ENCODE measurements at places on chromosomes 7 and 10. TPM values are rescaled to one million over a fixed set of nuclear protein-coding genes. Genes with fewer than 3 reads are reported as not detected.

DNA sequence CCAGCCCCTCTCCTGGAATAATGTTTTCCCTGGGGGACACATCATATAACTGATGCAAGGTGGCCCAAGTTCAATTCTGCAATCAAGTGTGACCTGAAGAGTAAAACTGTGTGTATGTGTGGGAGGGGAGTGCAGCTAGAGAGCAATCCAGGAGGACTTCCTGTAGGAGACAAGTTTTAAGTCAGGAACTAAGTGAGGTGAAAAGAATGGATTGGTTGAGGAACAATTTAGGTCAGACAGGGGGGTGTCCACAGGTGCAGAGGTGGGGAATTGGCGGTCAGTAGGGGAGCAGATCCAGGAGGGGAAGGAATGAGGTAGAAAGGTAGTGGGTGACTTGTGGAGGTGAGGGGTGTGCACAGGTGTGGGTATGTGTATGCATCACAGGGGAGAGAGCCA, 82.6 kb downstream of the NEURL1 start:
- H3K4me3 ChIP-seq: no peak overlapping the region
- DNase-seq: no peak
- H3K4me1 ChIP-seq: no peaks in the 10 kb centered on the region
- no peak overlapping the region for H3K27ac ChIP-seq
- H3K27me3 ChIP-seq: no peaks in the 10 kb centered on the region
- H3K36me3 ChIP-seq: no peaks in the 10 kb centered on the region

- no peak for DNase-seq
- no peak overlapping the region for H3K4me3 ChIP-seq
- H3K4me1 ChIP-seq: no peaks in the 10 kb centered on the region
- H3K27ac ChIP-seq: no peak overlapping the region
- H3K36me3 ChIP-seq: no peaks in the 10 kb centered on the region
Measured at GRCh38 chr7:153443032-153443701, 609.0 kb upstream of the DPP6 start.

DNA sequence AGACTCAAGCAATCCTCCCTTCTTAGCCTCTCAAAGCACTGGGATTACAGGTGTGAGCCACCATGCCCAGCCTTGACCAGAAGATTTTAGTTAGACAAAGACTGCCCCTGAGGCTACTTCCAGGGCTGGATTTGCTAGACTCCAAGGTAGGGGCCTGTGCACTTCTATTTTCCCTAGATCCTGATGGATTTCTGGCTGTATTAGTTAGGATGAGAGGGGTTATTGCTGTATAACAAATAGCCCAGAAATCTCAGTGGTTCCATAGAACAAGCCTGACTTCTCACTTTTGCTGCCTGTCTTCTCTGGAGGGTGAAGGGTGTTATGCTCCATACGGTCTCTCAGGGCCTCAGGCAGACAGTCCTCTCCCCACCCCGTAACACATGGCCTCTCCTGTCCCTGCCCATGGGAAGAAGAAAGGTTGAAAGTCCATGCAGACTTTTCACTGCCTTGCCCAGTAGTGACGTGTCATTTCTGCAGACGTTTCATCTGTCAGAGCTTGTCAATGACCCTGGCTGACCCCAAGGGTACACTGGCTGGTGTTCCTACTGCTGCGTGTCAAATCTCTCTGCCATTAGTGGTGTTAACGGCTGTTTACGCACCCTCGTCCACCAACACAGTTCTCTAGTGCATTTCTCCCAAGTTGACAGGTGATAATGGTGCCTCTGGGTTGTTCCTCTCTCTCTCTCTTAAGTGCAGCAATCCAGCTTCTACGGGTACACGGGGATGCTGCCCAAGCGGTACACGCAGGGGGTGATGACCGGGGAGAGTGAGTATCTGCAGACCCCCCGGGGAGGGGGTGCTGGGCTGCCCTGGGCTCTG, 11.6 kb downstream of the SLC29A4 start:
- H3K27me3 ChIP-seq: peaks cover 18% of the 10 kb centered on the region
- DNase-seq: no peak
- H3K4me1 ChIP-seq: peaks cover 12% of the 10 kb centered on the region
- H3K27ac ChIP-seq: no peak overlapping the region
- H3K4me3 ChIP-seq: no peak overlapping the region
- peaks cover 3% of the 10 kb centered on the region for H3K36me3 ChIP-seq

GRCh38 chr7:106609416-106609815, 51.5 kb downstream of the CCDC71L start:
- H3K27ac ChIP-seq: no peak overlapping the region
- no peaks in the 10 kb centered on the region for H3K36me3 ChIP-seq
- DNase-seq: no peak
- H3K4me1 ChIP-seq: no peaks in the 10 kb centered on the region
- H3K4me3 ChIP-seq: no peak overlapping the region

GRCh38 chr10:121325490-121326231, 272.6 kb downstream of the FGFR2 start:
- no peak overlapping the region for H3K27ac ChIP-seq
- H3K4me3 ChIP-seq: no peak overlapping the region
- no peak for DNase-seq
- no peaks in the 10 kb centered on the region for H3K36me3 ChIP-seq
- H3K4me1 ChIP-seq: no peaks in the 10 kb centered on the region
- H3K27me3 ChIP-seq: no peaks in the 10 kb centered on the region

- DNase-seq: no peak
- H3K27ac ChIP-seq: no peak overlapping the region
- H3K27me3 ChIP-seq: no peaks in the 10 kb centered on the region
- H3K36me3 ChIP-seq: peaks cover 5% of the 10 kb centered on the region
- no peak overlapping the region for H3K4me3 ChIP-seq
Measured at GRCh38 chr10:132606536-132607316, 69.1 kb downstream of the INPP5A start.

- peaks cover 2% of the 10 kb centered on the region for H3K27me3 ChIP-seq
- H3K36me3 ChIP-seq: no peaks in the 10 kb centered on the region
- no peak for DNase-seq
- H3K4me3 ChIP-seq: no peak overlapping the region
Measured at GRCh38 chr10:126586128-126586527, 84.4 kb downstream of the C10orf90 start.

DNA sequence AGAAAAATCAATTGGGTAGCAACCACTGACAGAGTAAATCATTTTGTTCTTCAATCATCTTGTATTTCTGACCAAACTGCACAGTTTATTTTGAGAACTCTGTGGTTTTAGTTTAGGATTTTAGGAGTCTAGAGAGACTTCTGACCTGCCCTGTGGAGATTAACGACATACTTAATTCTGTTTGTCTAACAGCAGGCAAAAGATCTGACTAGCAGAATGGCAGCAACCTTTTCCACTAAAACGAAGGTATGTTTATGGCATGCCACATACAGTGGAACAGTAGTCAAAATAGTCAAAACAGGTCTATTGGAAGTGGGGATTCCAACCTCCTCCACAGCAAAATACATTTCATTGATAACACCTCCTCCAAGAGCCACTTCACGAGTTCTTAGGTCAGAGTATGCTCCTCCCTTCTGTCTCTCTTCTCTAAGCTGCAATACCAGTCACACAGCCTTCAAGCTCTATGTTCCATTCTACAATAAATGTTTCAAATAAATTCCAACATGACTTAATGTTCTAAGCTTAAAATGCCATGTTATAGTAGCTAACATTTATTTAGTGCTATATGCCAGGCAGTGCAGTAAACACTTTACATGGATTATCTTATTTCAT, 34.4 kb downstream of the NRCAM start:
- H3K27me3 ChIP-seq: peaks cover 13% of the 10 kb centered on the region
- H3K4me1 ChIP-seq: peaks cover 53% of the 10 kb centered on the region
- H3K36me3 ChIP-seq: no peaks in the 10 kb centered on the region
- no peak overlapping the region for H3K27ac ChIP-seq

- no peak for DNase-seq
- H3K27me3 ChIP-seq: no peaks in the 10 kb centered on the region
- H3K4me1 ChIP-seq: no peaks in the 10 kb centered on the region
- H3K36me3 ChIP-seq: no peaks in the 10 kb centered on the region
- H3K4me3 ChIP-seq: no peak overlapping the region
Measured at GRCh38 chr7:67654642-67655041, 658.0 kb downstream of the TYW1 start.

DNA sequence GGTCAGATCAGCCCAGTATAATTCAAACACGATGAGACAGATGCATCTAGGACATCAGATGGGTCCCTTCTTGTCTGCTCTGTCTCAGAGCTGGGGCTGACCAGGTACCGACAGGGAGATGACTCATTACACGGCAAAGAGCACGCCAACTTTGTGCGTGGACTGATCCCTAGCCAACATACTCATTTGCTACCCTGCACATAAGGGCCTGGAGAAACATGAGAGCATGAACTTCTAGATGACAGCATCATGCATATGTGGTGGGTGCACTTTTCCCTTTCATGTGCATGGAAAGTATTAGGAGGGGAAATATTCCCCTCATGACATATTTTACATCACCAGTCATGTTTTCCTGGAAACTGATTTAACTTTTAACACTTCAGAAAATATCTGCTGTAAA, 35.1 kb upstream of the NPVF start:
- peak; percentile 3 for DNase-seq
- no peaks in the 10 kb centered on the region for H3K36me3 ChIP-seq
- peaks cover 2% of the 10 kb centered on the region for H3K27me3 ChIP-seq

GRCh38 chr7:123724817-123725253, 24.0 kb downstream of the WASL start:
- no peak overlapping the region for H3K27ac ChIP-seq
- H3K27me3 ChIP-seq: no peaks in the 10 kb centered on the region
- H3K36me3 ChIP-seq: peaks cover 12% of the 10 kb centered on the region
- H3K4me3 ChIP-seq: no peak overlapping the region
- no peak for DNase-seq
- H3K4me1 ChIP-seq: peaks cover 60% of the 10 kb centered on the region

DNA sequence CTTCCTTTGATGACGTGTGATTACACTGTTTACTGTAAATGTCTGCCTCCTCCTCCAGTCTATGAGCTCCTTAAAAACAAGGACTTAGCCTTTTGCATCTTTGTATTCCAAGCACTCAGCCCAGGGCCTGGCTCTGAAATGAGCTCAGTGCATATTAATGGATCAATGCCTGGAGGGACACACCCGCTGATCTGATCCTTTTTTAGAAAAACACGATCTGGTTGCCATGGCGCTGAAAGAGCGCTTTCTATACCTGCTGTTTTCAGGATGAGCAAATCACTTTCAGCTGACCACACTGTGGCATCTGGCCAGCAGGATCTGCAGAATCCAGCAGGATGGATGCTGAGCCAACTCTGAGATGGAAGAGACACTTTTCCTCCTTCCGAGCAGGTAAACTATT, 37.8 kb upstream of the GARS1 start:
- peaks cover 4% of the 10 kb centered on the region for H3K36me3 ChIP-seq
- no peak overlapping the region for H3K27ac ChIP-seq
- no peaks in the 10 kb centered on the region for H3K4me1 ChIP-seq
- no peak overlapping the region for H3K4me3 ChIP-seq
- no peaks in the 10 kb centered on the region for H3K27me3 ChIP-seq

GRCh38 chr10:131901181-131901829, 497 bp downstream of the PPP2R2D start:
- H3K4me3 ChIP-seq: peak overlapping the region; percentile 92
- H3K27ac ChIP-seq: peak overlapping the region; percentile 90
- peak; percentile 58 for DNase-seq
- peaks cover 61% of the 10 kb centered on the region for H3K4me1 ChIP-seq
- peaks cover 6% of the 10 kb centered on the region for H3K27me3 ChIP-seq

DNA sequence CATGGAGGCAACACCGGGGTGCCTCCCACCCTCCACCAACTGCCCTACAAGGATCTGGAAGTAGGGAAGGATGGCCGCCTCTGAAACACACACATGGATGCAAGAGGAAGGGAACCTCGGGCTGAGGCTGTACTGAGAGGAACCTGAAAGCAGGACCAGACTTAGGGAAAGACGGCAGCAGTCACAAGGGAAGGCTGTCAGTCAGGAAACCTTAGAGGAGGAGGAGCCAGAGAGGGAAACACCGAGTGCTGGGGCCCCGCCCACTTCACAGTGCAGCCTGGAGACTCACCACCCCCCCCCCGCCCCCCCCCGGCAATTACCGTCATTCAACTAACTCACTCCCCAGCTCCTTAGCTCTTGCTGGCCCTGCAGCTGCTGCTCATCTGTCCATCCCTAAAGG, 2.5 kb downstream of the CYREN start:
- H3K27ac ChIP-seq: peak overlapping the region; percentile 89
- no peaks in the 10 kb centered on the region for H3K27me3 ChIP-seq
- H3K4me1 ChIP-seq: peaks cover 52% of the 10 kb centered on the region
- peaks cover 62% of the 10 kb centered on the region for H3K36me3 ChIP-seq
- DNase-seq: peak; percentile 46
- peak overlapping the region; percentile 83 for H3K4me3 ChIP-seq

- H3K27me3 ChIP-seq: no peaks in the 10 kb centered on the region
- peaks cover 29% of the 10 kb centered on the region for H3K36me3 ChIP-seq
- no peak overlapping the region for H3K27ac ChIP-seq
- H3K4me1 ChIP-seq: no peaks in the 10 kb centered on the region
- H3K4me3 ChIP-seq: no peak overlapping the region
- DNase-seq: no peak
Measured at GRCh38 chr10:63197344-63198092, 64.4 kb downstream of the NRBF2 start.

GRCh38 chr10:6068422-6068821, 6.3 kb upstream of the IL2RA start:
- H3K4me1 ChIP-seq: peaks cover 94% of the 10 kb centered on the region
- DNase-seq: peak; percentile 75
- no peaks in the 10 kb centered on the region for H3K27me3 ChIP-seq
- H3K4me3 ChIP-seq: peak overlapping the region; percentile 77

DNA sequence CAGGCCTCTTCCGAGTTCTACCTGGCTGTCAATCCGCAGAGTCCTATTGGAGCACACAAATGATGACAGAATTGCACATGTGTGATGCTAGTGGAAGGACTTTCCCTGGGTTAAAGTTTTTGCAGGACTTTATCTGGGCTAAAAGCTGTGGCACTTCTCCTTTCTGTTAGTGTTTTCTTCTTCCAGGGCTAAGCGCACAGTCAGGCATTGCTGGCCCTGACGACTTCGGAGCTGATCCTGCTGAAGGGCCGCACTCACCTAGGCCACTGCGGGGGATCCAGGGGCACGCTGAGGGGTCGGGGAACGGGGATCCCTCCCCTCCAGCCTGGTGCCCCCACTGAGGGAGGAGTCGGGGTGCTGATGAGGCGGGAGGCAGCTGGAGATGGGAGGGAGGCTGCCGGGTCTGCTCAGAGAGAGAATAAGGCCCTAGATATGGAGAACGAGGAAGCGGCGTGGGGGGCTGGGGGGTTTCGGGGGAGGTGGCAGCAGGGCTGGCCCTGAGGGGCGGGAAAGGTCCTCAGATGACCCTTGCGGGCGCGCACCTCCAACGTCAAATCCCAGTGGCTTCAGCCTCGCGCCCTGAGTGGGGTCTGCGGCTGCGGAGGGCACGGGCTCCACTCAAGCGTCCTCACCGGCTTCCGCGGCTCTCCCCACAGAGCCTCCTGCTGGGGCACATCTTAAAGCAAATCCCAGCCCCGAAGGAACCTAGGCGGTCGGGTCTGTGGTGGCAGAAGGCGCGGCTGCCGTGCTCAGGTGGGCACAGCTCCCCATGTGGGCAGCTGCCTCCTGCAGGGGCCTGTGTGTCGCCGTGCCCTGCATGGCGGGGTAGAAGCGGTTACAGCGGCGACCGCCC, 30.9 kb downstream of the AGR3 start:
- H3K4me3 ChIP-seq: no peak overlapping the region
- no peak overlapping the region for H3K27ac ChIP-seq
- H3K27me3 ChIP-seq: peaks cover 15% of the 10 kb centered on the region
- H3K4me1 ChIP-seq: no peaks in the 10 kb centered on the region

The OPN1SW gene
- total RNA-seq: not detected

The RAPGEF5 gene
- total RNA-seq: 0.99 TPM

The MKI67 gene
- 205 TPM for total RNA-seq

The ZFAND4 gene
- 11.5 TPM for total RNA-seq

The SPDYE1 gene
- total RNA-seq: not detected

The NEBL gene
- total RNA-seq: 0.34 TPM

The TRIL gene
- total RNA-seq: not detected

The FRG2B gene
- total RNA-seq: not detected
